ENCODE measurements at places on chromosomes 11 and 22. TPM values are rescaled to one million over a fixed set of nuclear protein-coding genes. Genes with fewer than 3 reads are reported as not detected.

Gene NADSYN1
- total RNA-seq = 83.6 TPM

Gene SMTNL1
- not detected for total RNA-seq

DNA sequence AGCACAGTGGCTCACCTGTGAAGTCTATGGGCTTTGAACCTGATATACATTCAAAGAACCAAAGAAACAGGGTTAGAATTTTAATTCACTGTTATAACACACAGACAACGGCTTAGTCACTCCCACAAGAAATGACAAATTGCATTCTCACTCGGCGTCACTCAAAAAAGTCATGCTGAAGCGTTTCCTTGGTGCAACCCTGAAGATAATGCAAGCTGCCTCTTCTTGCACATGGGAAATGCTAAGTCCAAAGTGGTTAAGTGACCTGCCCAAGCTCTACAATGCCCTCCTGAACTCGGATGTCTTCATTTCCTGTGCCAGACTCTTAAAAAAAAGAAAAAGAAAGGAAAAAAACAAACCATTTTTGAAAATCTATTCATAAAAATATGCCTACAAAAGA lies 10.0 kb downstream of the LGR4 start:
- DNase-seq = no peak

- no peak for DNase-seq
These were observed 63.3 kb upstream of the SUSD2 start for GRCh38 chr22:24117942-24118341.

Gene MIAT
- 0.80 TPM for total RNA-seq

Gene RBMXL2
- not detected for total RNA-seq

- DNase-seq = no peak
These were observed 101.7 kb upstream of the GRAMD1B start for GRCh38 chr11:123328281-123328867.

- no peak for DNase-seq
These were observed 166.8 kb upstream of the NCAM1 start for GRCh38 chr11:112794331-112794846.

Data from breast epithelium (tissue), 4 donors.